ENCODE measurements at places on chromosomes 5 and 9.
A peak's percentile ranks its signal among the peaks of the same experiment; 100 is the strongest.

DNA sequence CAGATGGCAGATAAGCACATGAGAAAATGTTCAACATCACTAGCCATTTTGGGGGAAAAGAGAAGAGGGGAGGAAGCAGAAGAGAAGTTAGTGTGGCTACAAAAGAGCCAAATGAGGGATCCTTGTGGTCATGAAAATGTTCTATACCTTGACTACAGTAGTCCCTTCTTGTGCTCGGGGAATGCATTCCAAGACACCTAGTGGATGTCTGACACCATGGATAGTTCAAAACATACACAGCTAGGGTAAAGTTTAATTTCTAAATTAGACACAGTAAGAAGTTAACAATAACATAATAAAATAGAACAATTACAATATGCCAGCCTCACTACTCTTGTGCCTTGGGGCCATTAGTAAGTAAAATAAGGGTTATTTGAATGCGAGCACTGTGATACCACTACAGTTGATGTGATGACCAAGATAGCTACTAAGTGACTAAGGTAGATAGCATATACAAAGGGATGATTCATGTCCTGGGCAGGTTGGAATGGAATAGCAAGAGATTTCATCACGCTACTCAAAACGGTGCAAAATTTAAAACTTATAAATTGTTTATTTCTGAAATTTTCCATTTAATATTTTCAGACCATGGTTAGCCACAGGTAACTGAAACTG lies 344.1 kb downstream of the NR2F1-AS1 start:
- no peak for DNase-seq
- H3K27ac ChIP-seq, result peak overlapping the region; percentile 23
- H3K27me3 ChIP-seq, result no peaks in the 10 kb centered on the region
- H3K4me1 ChIP-seq, result peaks cover 12% of the 10 kb centered on the region

DNA sequence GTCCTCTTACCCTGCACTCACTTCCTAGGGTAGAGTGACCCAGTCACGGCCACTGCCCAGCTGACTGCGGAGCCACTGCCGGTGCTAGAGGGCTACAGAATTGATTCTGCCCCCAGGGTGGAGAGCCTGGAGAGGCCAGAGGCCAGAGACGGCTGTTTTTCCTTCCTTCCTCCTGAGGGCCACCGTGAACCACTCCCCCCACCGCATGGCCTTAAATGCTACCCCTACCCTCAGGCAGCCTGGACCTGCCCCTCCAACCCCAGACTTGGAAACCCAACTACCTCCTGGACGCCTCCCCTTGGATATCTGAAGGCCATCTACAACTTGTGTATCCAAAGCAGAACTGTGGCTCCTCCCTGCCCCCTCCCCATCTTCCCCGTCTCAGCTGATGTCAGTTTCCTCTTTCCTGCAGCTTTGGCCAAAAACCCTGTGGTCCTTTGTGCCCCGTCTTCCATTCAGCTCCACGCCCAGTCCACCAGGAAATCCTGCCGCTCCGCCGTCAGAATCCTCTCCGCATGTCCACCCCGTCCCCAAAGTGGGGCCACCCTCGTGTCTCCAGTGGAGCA lies 16.3 kb downstream of the SH2D3C start:
- no peak overlapping the region for H3K4me3 ChIP-seq
- H3K27me3 ChIP-seq, result no peaks in the 10 kb centered on the region
- H3K4me1 ChIP-seq, result no peaks in the 10 kb centered on the region
- no peaks in the 10 kb centered on the region for H3K36me3 ChIP-seq
- no peak overlapping the region for H3K27ac ChIP-seq
- no peak for DNase-seq

DNA sequence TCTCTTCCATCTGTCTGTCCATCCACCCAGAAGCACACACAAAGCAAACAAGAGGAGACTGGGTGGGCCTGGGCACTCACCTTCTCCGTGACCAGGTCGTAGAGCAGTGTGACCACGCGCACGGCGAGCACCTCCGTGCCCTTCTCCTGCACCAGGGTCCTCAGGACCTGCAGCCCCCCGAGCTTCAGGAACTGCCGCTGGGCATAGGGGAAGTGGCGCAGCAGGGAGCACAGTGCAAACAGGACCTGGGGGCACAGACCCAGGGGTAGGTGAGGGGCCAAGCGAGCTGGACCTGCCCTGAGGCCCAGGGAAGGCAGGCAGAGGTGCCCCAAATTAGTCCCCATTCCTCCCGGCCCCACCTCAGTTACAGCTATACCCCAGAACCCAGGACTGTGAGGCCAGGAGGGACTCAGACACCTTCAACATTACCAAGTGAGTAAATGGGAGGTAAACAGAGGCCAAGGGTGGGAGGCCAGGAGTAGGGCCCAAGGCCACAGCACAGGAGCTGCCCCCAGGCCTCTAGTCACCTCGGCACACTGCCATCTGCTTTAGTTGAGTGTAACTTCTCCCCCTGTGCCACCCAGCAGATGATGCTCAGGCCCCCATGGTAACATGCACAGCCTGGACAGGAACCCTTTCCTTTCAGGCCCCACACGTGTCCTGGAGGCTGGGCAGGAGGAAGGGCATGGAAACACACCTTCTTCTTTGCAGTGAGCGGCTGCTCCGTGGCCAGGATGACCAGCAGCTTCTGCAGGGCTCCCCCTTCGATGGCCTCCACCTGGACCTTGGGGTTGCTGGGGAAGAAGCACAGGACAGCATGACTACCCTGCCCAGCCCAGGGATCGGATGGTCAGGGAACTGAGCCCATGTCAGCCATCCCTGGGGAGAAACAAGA lies 76.2 kb upstream of the LRRTM2 start:
- H3K4me3 ChIP-seq, result no peak overlapping the region
- no peaks in the 10 kb centered on the region for H3K4me1 ChIP-seq
- DNase-seq, result peak; percentile 58
- no peaks in the 10 kb centered on the region for H3K27me3 ChIP-seq
- no peak overlapping the region for H3K27ac ChIP-seq

DNA sequence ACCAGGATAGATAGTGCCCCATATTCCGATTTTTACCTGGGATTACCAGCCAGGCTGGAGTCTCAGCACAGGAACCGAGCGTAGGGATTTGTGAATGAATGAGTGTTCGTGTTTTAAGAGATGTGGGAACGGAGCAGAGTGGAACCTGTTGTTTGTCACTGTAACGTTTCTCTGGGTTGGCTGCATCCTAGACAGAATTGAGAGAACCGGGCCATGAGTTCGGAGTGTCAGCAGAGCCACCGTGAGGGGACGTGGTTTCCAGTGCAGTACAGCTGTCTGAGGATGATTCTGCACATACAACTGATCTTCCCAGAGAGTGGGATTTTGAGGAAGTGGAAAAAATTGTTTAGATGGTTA lies 1.2 kb downstream of the PDE8B start:
- peaks cover 65% of the 10 kb centered on the region for H3K27me3 ChIP-seq
- DNase-seq, result no peak
- no peak overlapping the region for H3K27ac ChIP-seq

DNA sequence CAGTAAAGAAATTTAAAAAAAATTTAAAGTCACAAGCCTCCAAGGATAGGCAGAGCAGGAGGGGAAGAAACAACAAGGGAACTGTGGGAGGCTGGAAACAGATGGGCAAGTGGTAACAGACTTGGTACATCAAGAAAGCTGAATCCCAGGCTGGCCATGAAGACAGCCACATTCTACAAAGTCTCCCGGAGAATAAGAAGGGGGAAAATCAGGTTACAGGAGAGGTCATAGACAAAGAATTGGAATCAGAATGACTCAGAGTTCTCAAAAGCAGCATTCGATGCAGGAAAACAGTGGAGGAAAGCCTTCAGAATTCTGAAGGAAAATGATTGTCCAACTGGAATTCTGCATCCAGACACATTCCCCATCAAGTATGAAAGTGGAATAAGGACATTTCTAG lies 129.7 kb downstream of the ADAMTS2 start:
- no peak overlapping the region for H3K4me3 ChIP-seq
- H3K4me1 ChIP-seq, result no peaks in the 10 kb centered on the region
- H3K27ac ChIP-seq, result no peak overlapping the region
- no peak for DNase-seq

GRCh38 chr9:71647094-71647591 lies 121.2 kb downstream of the CEMIP2 start:
- no peak overlapping the region for H3K4me3 ChIP-seq
- peaks cover 17% of the 10 kb centered on the region for H3K4me1 ChIP-seq
- no peaks in the 10 kb centered on the region for H3K36me3 ChIP-seq
- peak overlapping the region; percentile 37 for H3K27ac ChIP-seq
- H3K27me3 ChIP-seq, result no peaks in the 10 kb centered on the region

GRCh38 chr9:108775901-108776306 lies 79.9 kb downstream of the ACTL7B start:
- no peaks in the 10 kb centered on the region for H3K27me3 ChIP-seq
- no peak overlapping the region for H3K27ac ChIP-seq
- H3K36me3 ChIP-seq, result no peaks in the 10 kb centered on the region
- H3K4me1 ChIP-seq, result no peaks in the 10 kb centered on the region

DNA sequence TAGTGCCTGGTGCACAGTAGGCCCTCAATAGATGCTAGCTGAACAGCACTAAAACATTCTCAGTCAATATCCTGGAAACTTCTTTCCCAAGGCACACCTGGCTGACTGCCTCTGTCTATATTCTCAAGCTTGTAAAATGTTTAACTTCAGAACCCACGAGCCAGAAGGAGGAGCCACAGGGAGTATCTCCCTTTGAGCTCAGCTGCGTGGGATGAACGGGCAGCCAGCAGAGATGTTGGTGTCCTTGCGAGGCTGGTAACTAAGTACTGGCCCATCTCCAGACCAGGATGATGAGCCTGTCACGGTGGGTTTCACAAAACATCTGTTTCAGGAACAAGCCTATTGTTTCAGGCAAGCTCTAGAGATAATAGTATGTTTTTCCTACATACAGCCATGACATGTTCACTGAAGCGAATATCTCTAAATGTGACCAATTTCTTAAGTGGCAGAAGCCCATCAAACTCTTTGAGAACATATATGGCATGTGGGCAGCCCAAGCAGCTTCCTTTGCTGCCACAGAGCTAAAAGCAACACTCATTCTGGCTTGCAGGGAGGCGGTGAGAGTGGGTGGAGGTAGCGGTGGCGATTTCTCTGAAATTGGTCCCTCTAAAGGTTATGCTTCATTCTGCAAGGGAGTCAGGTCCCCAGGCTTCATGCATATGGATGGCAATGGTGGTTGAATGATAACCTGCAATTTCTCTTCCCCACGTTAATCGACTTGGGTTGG lies 206.2 kb downstream of the TTLL11 start:
- no peak overlapping the region for H3K4me3 ChIP-seq
- no peaks in the 10 kb centered on the region for H3K4me1 ChIP-seq
- H3K27ac ChIP-seq, result no peak overlapping the region
- no peaks in the 10 kb centered on the region for H3K27me3 ChIP-seq
- no peaks in the 10 kb centered on the region for H3K36me3 ChIP-seq

DNA sequence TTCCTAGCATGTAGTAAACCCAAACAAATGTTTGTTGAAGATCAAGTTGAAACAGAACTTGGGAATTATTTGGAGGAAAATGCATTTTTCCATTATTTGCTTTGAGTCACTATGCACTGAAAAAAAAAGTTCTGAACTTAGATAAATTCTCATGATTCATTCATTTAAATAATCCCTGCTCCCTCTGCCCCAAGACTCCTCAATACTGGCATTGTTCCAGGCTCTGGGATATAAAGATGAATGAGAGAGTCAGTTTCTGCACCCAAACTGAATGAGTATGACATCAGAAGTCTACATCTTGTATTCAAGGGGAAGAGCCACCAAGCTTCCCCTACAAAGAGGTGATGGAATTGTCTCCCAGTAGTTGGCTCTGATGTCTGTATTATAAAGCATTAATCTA lies 123.9 kb downstream of the SEC61B start:
- no peaks in the 10 kb centered on the region for H3K27me3 ChIP-seq
- H3K27ac ChIP-seq, result peak overlapping the region; percentile 27
- no peaks in the 10 kb centered on the region for H3K36me3 ChIP-seq
- DNase-seq, result no peak

GRCh38 chr5:178595150-178595549 lies 5.0 kb upstream of the COL23A1 start:
- peaks cover 6% of the 10 kb centered on the region for H3K27me3 ChIP-seq
- H3K4me1 ChIP-seq, result peaks cover 9% of the 10 kb centered on the region
- H3K36me3 ChIP-seq, result peaks cover 4% of the 10 kb centered on the region
- no peak for DNase-seq
- no peak overlapping the region for H3K27ac ChIP-seq
- H3K4me3 ChIP-seq, result no peak overlapping the region

- H3K4me1 ChIP-seq, result peaks cover 25% of the 10 kb centered on the region
- no peaks in the 10 kb centered on the region for H3K36me3 ChIP-seq
- no peaks in the 10 kb centered on the region for H3K27me3 ChIP-seq
- DNase-seq, result peak; percentile 99
- peak overlapping the region; percentile 75 for H3K27ac ChIP-seq
Observed at GRCh38 chr5:15008476-15008875, 136.9 kb upstream of the ANKH start.

- no peak overlapping the region for H3K27ac ChIP-seq
- peaks cover 9% of the 10 kb centered on the region for H3K4me1 ChIP-seq
- no peaks in the 10 kb centered on the region for H3K36me3 ChIP-seq
Observed at GRCh38 chr9:6055666-6056065, 40.2 kb upstream of the RANBP6 start.

- H3K4me3 ChIP-seq, result no peak overlapping the region
- DNase-seq, result no peak
- no peaks in the 10 kb centered on the region for H3K27me3 ChIP-seq
Observed at GRCh38 chr5:5826911-5827310, 404.4 kb downstream of the ICE1 start.

DNA sequence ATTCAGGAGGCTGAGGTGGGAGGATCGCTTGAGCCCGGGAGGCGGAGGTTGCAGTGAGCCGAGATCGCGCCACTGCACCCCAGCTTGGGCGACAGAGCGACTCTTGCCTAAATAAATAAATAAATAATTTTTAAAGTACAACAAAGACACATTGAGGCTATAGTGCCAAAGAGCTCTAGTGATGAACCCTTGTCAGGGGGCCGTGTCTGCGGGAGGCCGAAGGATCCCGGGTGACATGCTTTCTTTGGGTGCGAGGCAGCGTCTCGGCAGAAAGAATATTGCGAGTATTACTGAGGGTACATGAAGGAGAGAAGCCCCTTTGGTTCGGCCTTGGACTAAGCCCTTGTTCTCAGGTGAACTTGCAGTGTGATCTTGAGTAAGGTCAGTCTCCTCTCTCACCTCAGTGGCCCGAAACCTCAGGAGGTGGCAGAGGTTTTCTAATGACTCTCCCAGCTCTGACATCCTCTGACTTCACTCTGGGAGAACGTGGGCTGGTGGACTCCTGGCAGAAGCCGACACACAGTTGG lies 397 bp upstream of the RECK start:
- no peaks in the 10 kb centered on the region for H3K36me3 ChIP-seq
- DNase-seq, result no peak
- H3K4me3 ChIP-seq, result peak overlapping the region; percentile 74
- H3K27me3 ChIP-seq, result no peaks in the 10 kb centered on the region
- H3K27ac ChIP-seq, result no peak overlapping the region

DNA sequence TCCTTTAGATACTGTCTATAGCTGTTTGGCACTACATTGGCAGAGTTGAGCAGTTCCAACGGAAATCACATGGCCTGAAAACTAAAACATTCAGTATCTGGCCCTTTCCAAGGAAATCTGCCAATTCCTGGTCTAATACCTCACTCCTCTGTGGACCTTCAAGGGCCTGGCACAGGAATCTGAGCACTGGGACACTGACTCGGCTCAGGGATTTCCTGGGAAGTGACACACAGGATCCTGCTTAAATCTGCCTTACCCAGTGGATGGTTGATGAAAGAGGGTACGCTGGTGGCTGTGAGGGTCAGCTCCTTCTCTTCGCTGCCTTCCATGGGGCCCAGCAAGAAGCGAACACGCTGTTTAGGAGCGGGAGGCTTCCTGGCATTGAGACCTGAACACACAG lies 904 bp downstream of the TRUB2 start:
- H3K36me3 ChIP-seq, result peaks cover 53% of the 10 kb centered on the region
- no peaks in the 10 kb centered on the region for H3K27me3 ChIP-seq
- no peaks in the 10 kb centered on the region for H3K4me1 ChIP-seq
- peak overlapping the region; percentile 96 for H3K4me3 ChIP-seq
